ENCODE measurements at places on chromosomes 11 and 22. TPM values are rescaled to one million over a fixed set of nuclear protein-coding genes. Genes with fewer than 3 reads are reported as not detected.
A peak's percentile ranks its signal among the peaks of the same experiment; 100 is the strongest.

- no peak for DNase-seq
These were observed 852 bp downstream of the BUD13 start for GRCh38 chr11:116771935-116772334.

- DNase-seq = no peak
These were observed 414 bp upstream of the PNPLA3 start for GRCh38 chr22:43923191-43923590.

DNA sequence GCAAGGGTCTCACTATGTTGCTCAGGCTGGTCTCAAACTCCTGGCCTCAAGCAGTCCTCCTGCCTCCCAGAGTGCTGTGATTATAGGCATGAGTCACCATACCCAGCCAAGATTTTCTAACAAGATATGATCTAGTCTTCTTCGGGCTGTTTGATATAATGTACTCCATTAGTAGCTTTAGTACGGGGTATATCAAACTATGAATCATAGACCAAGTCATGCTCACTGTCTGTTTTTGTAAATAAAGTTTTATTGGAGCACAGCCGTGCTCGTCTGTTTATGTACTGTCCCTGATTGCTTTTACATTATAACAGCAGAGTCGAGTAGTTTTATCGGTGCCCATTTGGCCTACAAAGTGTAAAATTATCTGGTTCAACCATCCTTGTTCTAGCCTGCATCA is 43.9 kb upstream of the GRIK4 start:
- no peak for DNase-seq

DNA sequence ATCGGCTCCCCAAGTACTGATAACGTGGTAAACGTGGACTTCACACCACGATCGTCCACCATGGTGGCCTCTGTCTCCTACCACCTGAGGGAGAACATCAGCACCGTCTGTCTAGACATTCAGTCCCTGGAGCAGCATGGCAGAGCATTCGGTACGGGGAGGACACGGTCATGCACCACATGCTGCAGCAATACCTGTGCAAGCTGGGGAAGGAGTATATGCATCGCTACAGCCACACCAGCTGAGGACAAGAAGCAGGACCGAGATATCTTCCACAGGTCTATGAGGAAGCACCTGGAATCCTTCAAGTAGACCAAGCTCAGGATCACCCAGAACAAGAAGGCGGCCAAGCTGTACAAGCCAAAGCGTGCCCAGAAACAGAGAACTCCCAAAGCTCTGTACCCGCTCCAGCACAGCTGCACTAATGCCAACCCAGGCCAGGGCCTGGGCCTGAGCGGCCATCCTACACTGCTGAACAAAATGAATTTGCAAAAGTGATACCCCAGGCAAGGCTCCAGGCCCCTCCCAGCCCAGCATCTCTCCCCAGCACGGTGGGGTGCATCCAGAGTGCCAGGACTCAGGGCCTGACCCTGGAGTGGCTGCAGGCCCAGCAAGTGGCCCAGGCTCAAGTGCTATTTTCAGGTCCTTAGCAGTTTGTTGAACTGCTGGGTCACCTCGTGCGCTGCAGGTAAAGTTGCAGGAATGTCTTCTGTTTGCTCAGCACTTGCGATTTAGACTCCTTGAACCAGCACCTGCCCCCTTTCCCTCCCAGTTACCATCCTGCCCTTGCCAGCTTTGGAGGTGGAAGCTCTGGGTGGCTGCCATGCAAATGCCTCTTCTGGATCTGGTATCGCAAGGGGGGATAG is 119.3 kb upstream of the SERPIND1 start:
- peak; percentile 38 for DNase-seq

Gene CNTF
- total RNA-seq = 0.30 TPM

DNA sequence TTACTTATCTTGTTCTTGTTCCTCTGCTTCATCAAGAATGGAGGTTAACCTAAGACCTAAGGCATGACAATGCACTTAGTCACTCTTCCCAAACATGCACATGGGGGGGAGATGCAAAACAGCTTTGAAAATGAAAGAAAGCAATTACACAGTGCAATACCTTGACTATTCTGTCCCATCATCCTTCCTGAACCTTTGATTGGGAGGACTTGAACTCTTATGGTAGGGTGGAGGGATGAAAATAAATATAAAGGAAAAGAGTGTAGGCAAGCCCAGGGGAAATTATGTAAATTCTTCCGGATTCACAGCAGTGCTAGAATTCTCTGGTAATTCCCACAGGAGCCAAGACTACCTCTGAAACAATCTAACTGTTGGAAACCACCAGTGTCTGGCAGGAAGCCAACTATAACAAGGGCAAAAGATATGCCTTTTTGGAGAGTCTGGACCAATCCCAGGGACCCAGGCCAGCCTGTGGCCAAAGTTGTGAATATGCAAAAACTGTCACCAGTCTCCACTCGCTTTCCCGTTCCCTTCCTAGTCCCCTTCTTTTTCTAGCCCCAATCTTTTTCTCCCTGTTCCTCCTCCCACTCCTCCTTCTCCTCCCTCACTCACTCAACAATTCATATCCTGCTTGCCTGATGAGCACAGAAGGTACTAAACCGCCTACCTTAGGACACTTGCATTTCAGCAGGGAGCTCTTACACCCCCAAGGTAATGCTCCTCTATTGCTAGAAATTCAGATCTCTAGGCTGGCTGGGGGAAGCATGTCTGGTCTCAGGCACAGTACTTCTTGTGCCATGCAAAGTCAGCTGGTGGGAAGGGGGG is 2.5 kb upstream of the RCN1 start:
- DNase-seq = peak; percentile 83

GRCh38 chr11:129460714-129461113 is 85.1 kb downstream of the BARX2 start:
- DNase-seq = no peak

Gene KRTAP5-7
- total RNA-seq = not detected

GRCh38 chr22:26339755-26340154 is 89.3 kb upstream of the ASPHD2 start:
- no peak for DNase-seq

DNA sequence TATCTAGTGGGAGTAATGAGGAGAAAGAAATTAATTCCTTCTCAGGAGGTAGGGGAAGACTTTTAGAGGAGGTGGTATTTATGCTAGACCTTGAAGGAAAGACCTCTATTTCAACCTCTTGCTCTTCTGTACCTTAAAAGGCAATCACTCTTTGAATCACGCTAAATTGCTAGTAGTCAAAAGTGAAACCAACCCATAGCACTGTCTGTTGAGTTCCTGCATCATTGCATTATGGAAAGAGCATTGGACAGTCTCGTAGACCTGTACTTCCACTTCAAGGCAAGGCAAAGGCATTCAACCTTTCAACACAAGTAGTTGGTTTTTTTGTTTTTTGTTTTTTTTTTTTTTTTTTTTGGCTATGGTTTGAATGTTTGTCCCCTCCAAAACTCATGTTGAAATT is 770.4 kb downstream of the ETS1 start:
- no peak for DNase-seq

DNA sequence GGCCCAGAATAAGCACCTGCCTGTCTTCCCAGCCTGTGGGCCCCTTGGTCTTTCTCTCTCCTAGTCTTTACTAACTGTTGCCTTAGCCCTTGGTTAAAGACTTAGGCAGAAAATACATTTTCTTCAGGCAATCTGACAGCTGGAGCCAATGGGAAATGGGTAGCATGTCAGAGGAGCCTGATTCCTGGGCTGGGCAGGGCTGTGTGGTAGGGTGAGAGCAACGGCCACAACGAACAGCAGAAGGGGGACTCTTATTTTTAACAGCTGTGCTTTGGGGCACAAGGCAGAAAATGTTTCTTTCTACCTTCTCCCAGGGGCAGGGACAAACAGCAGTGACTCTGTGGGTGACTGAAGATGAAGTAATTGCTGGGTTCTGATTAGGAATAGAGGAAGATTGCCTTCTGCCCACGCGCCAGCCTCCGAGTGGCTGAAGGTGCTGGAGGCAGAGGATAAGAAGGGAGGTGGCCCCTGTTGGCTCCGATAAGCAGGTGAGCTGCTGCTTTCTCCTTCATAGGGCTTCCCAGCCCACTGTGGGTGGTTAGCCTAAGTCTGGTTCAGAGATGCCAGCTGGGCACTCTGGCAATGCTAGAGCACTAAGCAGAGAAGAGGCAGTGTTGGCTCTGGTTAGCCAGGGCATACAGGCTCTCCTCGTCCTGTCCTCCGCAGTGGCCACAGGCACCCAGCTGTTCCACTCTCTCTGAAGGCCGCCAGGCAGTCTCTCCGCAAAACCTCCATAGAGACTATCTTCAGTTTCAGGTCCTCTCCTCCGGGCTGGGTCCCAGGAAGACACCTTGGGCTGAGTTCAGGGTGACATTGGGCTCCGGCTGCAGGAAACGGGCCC is 1.5 kb downstream of the YPEL4 start:
- DNase-seq = no peak

Gene GNAZ
- 1.9 TPM for total RNA-seq

Gene OR52A1
- not detected for total RNA-seq

GRCh38 chr11:10118865-10119264 is 175.2 kb downstream of the SBF2 start:
- DNase-seq = no peak

Gene MUC5AC
- total RNA-seq = not detected

DNA sequence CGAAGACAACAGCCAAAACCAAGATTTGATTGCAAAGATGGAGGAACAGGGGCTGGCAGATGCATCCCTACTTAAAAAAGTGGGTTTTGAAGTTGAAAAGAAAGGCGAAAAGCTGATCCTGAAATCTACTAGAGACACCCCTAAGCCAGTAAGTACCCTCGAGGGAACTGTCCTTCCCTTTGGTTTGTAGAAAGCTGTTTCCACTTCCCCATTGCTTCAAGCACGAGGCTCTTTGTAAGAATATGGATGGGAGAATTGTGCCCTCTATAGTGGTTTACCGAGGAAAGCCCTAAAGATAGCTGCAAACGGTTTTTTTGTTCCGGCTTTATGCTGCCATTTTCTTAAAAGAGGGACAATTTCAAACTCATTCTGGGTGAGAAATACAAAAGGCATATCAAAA is 133.9 kb downstream of the WNT7B start:
- no peak for DNase-seq

DNA sequence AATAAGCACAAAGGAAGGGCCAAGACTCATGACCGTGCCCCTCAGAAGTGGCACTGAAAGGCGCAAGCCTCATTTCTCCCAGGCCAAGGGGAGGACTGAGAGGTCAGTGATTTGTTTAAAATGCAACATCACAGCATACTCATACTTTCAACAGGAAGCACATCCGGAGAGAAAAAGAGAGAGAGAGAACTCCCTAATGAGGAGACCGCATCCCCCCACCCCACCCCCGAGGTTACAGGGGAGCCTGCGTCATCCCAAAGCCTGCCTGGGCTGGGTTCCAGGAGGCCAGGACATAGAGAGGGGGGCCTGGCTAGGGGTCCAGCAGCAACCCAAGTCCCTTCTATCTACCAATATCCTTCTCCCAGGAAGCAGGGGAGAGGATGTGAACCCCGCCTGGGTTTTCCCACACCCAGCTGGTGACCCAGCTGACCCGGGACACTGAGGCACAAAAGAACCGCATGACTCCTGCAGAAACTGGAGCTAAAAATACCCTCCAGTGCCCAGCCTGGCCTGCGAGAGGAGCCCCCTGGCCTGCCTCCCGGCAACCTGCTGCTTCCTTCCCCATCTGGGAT is 3.8 kb downstream of the CSNK1E start:
- peak; percentile 79 for DNase-seq

- DNase-seq = peak; percentile 83
These were observed 9.3 kb downstream of the INS start for GRCh38 chr11:2151500-2152257.

DNA sequence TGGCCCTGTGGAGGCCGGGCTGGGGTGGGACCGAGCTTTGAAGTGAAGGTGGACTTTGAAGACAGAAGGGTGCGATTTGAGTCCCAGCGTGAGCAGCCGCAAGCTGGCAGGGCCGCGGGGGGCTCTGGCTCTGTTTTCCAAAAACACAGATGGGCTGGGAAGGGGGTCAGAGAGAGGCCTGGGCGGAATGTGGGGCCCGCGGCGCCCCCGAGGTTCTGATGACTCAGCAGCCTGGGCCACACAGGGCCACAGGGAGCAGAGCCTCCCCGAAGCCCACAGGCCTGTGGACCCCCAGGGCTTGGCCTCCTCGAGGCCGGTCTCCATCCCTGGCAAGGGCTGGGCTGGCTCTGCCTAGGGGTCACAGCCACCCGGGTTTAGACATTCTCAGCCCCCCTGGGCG is 6.1 kb downstream of the INS start:
- no peak for DNase-seq

GRCh38 chr11:34644669-34645406 is 23.9 kb downstream of the EHF start:
- DNase-seq = no peak

- no peak for DNase-seq
These were observed 37.2 kb downstream of the PARVA start for GRCh38 chr11:12414611-12415010.

DNA sequence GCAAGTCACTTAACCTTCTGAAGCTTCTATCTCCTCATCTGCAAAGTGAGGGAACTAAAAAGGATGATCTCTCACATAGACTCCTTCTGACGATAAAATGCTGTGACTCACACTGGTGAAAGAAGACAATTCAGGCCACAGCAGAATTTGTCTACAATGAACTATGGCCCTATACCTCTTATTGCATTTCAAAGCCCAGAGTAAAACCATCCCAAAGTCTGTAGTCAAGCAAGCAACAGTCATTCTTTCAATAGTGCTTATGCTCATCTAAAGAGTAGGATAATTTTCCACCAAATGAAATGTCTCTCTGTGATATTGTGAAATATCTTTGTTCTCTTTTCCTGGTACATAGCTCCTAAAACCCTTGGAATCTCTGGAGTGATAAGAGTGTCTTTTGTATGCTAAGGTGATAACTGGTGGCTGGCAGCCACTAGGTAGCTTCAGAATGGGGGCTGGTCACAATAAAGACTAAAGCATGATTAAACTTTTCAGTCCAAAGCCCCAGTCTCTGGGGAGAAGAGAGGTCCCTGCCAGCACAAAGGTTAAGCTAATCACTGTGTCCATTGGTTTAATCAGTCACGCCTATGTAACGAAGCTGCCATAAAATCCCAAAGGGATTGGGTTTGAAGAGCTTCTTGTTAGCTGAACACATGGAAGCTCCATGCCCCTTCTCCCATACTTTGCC is 30.8 kb downstream of the SYTL2 start:
- DNase-seq = no peak

GRCh38 chr11:27869701-27870100 is 169.4 kb upstream of the BDNF start:
- DNase-seq = no peak

Gene OR2AG2
- total RNA-seq = not detected

DNA sequence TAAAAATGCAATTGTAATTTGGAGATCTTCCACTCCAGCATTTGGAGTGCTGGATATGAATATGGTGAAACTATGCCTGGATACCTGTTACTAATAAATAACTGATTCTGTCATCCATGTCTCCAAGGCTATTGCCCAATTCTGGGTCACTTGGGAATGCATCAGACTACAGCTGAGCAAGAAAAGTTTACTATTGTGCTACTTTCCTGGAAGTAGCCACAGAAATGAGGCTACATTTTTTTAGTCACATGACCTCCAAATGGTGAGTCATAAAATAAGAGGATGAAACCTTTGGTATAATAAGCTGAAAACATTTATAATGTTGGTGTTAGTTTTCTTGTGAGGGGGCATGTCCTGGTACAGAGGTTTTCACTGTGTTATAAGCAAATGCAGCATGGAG is 44.4 kb downstream of the DCDC1 start:
- DNase-seq = no peak

Gene LARGE2
- not detected for total RNA-seq

Measured in right atrium auricular region (tissue), 2 donors.